Cortex of kidney (tissue), 1 donor: ENCODE measurements at places on chromosomes 2 and 18.

- no peak for DNase-seq
Measured at GRCh38 chr18:10213526-10213925, 240.9 kb upstream of the APCDD1 start.

DNA sequence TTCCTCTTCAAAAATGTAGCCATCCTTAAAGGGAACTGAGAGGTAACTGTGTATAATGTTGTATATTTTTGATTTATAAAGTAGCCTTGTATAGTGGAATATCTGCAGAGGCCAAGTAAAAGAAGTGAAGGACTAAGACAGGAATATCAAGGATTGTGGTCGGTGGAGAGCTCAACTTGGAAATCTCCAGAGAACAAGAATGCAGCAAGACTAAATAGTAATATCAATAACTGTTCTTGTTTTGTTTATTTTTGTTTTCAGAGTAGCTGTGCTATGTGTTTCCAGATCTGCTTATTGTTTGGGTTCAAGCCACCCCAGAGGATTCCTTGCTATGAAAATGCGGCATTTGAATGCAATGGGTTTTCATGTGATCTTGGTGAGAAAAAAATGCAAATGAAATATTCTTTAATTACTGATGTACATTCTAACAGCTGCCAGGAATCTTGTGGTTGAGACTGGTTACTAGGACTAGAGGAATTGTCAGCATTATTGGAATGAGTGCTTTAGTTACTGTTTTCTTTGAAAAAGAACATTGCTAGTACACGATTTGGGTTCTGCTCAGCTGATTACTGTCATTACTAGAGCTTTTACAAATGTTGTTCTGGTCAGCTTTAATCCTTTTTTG, 25.0 kb downstream of the FASTKD2 start:
- DNase-seq = no peak

DNA sequence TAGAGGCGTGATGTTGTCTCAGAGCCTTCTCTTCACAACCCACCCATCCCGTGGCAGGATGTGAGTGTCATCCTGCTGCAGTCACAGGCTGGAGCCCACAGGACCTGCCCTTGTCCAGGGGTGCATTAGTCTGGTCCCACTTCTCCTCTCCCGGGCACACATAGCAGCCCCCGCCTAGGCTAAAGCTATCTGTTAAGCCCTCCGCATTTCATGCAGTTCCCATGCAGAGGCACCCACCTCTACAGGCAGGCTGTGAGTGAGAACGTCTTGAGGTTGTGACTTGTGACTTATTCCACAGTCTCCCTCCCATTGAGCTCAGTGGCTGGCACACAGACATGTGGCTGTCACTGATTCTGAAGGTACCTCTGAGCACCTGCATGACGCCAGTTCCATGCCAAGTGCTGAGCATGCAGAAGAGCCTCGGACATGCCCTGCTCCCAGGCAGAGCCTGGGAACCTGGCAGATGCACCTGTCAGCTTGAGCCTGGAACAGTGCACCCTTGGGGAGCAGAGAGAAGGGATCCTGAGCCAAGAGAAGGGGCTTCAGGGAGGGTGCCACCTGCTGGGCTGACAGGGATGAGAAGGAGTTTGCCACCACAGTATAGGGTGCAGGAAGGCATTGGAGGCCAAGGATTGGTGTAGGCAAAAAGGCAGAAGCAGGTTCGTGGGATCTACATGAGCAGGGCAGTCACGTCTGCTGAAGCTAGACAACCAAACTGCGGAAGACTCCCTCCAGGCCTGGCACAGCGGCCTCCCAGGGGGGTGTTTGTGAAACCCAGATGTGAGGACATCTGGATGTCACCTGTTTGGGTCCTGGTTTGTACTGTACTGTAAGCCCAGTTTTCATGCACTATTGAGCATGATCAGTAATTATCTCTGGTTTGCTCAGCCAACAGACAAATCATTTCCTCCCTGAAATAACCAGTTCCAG, 213.6 kb downstream of the GLI2 start:
- no peak for DNase-seq

DNA sequence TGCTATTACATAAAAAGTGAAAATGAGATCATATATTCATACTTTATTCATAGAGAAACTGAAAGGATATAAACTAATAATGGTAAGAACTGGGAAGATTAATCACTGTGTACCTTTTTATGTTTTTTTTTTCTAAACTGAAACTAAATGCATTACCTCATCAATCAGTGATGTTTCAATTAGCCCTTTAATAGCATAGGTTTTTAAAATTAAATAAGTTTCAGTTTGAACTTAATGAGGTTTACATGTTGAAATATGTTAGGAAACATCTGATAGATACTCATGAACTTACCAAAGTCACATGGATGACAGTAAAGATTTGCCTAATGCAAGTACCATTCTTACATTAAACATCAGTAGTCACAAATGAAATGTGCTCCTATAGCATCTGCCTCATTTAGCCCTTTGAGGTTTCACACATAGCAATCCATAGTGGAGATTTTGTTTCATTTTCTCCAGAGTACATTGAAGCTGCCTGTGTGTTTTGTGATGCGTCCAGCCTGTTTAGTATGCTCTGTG, 8.9 kb downstream of the MAPRE2 start:
- DNase-seq = no peak

DNA sequence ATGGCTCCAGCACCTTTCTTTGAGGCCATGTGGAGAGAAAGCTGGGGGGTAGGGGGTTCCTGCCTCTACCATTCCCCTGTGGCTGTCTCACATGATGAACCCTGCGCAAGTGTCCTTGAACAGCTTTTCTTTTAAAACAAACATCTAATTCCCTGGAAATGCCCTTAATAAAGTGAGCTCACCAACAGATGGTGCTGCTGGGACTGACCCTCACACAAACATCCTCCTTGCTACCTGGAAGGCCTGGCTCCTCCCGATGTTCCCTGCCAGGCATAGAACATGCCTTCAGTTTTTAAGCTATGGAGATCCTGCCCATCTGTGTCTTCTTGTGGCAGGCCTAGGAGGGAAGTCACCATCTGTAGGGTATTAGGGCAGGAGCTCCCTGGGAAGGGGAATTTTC, 60.7 kb upstream of the GATA6 start:
- no peak for DNase-seq
